ENCODE measurements at places on chromosomes 1 and 21.

GRCh38 chr1:245986404-245987218 is 520.5 kb downstream of the SMYD3 start:
- no peak for DNase-seq

DNA sequence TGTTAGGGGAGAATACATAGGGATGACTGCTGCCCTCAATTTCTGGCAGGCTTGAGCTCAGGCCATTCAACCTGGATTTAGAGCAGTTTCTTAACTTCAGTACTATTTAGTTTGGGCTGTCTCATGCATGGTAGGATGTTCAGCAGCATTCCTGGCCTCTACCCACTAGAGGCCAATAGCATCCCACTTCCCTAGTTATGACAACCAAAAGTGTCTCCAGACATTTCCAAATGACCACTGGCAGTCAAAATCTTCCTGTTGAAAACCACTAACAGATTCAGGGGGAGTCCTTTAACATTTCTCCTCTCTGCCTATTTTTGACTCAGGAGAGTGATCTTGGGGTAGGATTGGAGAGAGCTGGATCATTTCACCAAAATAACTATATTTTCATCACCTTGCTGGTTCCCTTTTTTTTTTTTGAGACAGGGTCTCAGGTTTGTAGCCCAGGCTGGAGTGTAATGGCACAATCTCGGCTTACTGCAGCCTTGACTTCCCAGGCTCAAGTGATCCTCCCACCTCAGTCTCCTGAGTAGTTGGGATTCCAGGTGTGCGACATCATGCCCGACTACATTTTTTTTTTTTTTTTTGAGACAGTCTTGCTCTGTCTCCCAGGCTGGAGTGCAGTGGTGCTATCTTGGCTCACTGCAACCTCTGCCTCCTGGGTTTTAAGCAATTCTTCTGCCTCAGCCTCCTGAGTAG is 8.7 kb downstream of the GNAT2 start:
- no peak for DNase-seq

- DNase-seq: no peak
These were observed 710 bp upstream of the PALMD start for GRCh38 chr1:99645203-99645602.

- DNase-seq: no peak
These were observed 25.5 kb upstream of the CAP1 start for GRCh38 chr1:40014812-40015594.

GRCh38 chr1:7116001-7116400 is 330.7 kb downstream of the CAMTA1 start:
- DNase-seq: no peak

GRCh38 chr1:30190511-30191153 is 532.8 kb downstream of the MATN1 start:
- DNase-seq: no peak

DNA sequence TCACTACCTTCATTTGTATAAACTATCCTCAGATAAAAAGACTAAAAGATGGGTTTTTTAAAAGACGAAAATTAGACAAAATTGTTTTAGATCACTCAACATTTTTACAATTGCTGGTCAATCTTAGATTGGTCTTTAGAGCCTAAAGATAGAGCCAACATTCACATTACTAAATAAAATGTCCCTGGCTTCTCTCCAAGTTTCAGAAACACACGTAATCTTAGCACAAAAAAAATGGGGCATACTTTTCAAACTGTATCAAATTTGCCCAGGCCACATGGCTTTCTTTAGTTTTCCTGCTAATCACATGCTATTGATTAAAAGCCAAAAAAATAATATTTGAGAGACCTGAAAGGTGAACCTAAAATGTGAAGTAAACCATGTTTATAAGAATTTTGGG is 288.1 kb downstream of the DPYD start:
- no peak for DNase-seq

- no peak for DNase-seq
These were observed 50.3 kb downstream of the TRAF5 start for GRCh38 chr1:211376807-211377470.

DNA sequence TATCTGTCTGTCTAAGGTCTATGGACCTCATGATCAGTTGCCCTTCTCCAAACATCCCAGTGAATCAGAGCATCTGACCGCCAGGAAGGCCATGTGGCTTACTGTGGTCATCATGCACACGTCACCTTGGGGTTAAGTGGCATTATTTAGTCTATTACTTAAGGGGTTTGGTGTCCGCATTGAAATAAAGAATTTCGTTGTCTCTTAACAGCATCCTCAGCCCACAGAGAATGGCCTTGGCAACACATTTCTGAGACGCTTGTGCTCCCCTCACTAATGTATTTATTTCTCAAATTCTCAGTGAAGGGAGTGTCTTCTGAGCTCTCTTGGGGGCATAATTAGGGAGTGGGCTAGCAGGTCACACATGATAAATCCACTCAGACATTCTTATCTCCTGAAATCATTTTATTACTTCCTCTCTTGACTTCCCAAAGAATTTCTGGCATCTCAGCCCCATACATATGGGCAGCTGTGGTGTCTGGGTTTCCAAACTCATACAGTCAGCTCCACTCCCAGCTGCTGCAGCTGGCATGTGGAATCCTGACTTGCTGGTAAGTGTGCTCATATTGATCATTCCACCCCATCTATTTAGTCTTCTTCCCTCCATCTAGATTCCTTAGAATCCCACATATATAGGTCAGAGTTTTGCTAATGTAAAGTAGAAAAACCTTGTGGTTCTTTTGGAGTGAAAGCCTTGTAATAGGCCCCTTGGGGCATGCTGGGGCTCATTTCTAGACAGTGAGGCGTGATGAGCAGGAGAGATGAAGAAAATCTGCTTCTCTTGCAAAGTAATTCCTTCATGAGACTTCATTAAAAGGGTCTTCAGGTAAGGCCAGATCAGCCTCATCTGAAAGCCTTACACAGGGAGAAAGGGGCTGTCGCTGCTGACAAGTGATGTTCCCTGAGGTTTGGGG is 110.5 kb downstream of the HHAT start:
- no peak for DNase-seq

- no peak for DNase-seq
These were observed 37.8 kb upstream of the PRSS38 start for GRCh38 chr1:227777646-227778045.

DNA sequence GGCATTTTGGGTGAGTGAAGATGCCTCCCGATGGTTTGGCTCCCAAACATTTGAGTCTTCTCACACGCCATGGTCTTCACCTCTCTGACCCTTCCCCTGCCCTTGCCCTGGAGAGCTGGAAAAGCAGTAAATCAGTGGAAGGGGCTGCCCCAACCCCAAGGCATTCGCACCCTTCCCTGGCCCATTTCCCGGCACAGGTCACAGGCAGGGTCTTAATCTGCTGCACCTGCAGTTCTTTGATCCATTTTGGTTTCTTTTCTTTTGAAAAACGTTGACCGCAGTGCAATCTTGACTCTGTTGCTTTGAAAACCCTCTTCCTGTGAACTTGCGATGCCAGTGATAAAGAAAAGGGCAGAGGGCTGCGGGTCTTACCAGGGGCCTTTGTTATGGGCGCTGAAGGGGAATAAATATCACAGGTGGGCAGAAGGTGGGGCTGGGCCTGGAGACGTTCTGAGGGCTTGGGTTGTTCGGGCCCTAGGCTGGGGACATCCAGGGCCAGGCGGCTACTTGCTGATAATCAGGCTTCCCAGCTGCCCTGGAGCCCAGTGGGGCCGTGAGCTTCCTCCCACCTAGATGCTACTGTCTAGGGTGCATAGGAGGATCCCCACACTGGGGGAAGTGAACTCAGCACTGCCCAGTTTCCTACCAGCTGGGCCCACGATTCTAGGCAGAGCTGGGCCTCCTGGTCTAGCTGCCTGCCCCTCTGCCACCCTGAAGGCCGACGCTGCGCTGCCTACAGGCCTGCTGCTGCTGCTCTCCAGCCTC is 38.6 kb upstream of the EPS8L3 start:
- peak; percentile 28 for DNase-seq

DNA sequence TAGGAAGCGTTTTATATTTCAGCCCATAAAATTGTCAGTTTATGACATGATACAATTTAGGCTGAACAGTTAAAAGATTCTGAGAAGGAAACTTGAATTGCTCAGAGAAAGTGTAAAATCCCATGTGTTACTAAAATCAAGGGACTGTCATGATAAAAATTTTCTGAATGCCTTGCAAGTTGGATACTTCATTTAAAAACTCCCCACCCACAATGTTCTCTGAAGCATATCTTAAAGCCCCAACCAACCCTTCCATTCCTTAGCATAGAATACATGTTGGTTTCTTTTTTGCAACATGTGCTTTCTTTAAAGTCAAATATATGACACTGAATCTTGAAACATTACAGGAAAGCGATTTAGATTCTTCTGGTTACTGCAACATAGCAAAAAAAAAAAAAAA is 97.4 kb downstream of the MRPL39 start:
- no peak for DNase-seq

DNA sequence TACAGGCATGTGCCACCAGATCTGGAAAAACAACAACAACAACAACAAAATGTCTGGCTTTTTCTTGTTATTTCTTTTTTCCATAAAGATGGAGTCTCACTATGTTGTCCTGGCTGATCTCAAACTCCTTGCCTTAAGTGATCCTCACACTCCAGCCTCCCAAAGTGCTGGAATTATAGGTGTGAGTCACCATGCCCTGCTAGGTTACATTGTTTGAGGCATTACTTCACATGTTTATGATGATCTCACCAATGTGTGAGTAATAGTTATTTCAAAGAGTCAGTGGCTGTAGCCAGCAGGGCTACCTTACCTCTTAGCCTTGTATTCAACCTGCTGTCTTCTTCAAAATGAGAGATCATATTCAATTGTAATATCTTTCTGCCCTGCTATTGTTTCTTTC is 445.7 kb downstream of the AMY1C start:
- DNase-seq: no peak

- DNase-seq: no peak
These were observed 11.0 kb upstream of the C1QA start for GRCh38 chr1:22625262-22625925.

- no peak for DNase-seq
These were observed 20.5 kb downstream of the IQGAP3 start for GRCh38 chr1:156551869-156552268.

GRCh38 chr1:27538793-27539192 is 48.8 kb upstream of the WASF2 start:
- DNase-seq: no peak

DNA sequence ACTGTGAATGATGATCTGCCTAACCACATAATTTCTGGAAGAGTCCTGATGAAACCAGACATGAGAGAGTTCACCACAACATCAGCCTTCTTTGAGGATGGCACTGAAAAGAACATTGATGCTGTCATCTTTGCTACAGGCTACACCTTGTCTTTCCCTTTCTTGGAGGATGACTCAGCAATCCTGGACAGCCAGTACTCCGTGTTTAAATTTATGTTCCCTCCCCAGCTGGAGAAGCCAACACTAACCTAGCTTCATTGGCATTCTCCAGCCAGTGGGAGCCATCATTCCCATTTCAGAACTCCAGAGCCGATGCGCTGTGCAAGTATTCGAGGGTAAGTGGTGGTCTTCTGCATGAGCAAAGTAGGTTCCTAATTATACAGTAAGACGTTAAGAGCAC is 164.1 kb upstream of the POGK start:
- no peak for DNase-seq

GRCh38 chr1:2227346-2228156 is 568 bp upstream of the SKI start:
- peak; percentile 87 for DNase-seq

DNA sequence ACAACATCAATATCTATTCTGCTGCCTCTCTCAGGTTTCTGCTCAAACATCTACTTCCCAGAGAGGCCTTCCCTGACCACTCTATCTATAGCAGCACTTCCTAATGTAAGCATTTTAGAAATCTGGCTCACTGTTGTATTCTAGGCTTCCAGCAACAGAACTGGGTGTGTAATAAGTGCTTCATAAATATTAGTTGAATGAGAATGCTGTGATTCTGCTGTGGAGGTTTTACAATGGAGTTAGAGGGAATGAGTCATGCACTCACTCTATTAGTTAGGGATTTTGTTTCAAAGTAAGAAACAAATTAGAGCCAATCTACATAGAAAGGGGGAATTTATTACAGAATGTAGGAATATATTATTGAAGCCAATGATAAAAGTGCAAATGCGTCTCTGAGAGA is 38.6 kb upstream of the SLC35F3 start:
- DNase-seq: no peak

DNA sequence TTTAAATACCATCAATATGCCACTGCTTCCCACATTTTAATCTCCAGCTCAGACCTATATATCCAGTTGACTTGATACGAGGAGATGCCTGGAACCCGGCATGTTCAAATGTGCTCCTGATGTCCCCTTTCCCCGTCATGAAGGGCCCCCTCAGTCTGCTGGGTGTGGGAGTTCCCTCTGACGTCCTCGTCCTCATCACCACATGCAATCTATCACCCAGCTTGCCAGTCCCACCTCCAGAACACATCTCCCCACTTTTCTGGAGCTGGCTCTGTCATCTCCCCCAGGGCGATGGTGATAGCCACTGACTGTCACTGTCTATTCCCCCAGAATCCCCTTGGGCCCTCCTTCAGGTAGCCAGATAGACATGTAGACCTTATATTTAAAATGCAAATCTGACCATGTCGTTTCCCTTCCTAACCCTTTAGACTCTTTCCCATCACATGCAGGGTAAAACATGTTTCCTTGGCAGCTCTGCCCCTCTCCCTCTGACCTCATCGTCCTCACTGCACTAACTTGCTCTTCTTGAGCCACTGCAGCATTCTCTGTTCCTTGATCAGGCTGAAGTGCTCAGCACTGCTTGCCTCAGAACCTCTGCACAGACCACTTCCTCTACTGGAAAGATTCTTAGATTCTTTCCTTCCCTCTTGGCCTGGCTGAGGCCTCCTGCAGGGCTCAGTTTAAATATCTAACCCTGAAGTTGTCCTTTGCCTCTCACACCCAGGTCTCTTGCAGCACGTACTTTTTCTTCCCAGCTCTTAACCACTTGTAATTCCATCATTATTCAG is 7.4 kb downstream of the AZIN2 start:
- no peak for DNase-seq

GRCh38 chr1:24322470-24323177 is 3.5 kb downstream of the GRHL3 start:
- no peak for DNase-seq

GRCh38 chr1:168601051-168601450 is 24.6 kb downstream of the XCL1 start:
- DNase-seq: no peak

DNA sequence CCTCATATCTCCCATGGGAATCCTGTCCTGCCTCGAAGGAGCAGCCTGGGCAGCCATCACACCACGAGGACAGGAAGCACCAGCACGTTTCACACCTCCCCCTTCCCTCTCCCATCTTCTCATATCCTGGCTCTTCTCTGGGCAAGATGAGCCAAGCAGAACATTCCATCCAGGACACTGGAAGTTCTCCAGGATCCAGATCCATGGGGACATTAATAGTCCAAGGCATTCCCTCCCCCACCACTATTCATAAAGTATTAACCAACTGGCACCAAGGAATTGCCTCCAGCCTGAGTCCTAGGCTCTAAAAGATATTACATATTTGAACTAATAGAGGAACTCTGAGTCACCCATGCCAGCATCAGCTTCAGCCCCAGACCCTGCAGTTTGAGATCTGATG is 8.7 kb downstream of the SLAMF8 start:
- no peak for DNase-seq
